ENCODE measurements at places on chromosomes 3 and 15.

GRCh38 chr3:138549179-138549977, 44.7 kb downstream of the CEP70 start:
- no peak for DNase-seq

GRCh38 chr15:80659375-80659774, 35.7 kb upstream of the ABHD17C start:
- DNase-seq: no peak

- no peak for DNase-seq
Observed at GRCh38 chr3:192367616-192368015, 359.7 kb downstream of the FGF12 start.

DNA sequence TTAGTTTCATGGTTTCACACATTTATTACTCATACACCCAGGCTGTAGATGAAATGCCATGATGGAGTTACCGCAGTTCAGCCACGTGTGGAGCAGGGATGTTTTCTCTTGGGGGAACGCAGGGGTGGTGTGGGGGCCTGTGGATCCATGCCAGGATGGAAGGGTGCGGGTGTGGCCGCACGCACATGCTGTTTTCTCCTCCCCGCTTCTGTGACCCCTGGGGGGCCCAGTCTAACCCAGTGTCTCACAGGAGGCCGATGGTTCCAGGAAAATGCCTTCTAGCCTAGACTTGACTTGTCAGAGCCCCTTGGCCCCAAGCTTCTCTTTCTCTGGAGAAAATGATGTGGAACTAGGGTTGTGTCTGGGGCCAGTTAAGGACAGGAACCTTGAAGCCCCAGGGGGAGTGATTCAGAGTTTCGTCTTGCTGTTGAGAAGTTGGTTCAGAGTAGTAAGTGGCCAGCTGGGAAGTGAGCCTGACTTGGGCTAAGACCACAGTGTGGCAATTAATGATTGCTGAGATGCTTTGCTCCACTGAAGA, 240.4 kb upstream of the BHLHE40 start:
- no peak for DNase-seq

GRCh38 chr15:80233581-80233980, 18.4 kb downstream of the CTXND1 start:
- no peak for DNase-seq

DNA sequence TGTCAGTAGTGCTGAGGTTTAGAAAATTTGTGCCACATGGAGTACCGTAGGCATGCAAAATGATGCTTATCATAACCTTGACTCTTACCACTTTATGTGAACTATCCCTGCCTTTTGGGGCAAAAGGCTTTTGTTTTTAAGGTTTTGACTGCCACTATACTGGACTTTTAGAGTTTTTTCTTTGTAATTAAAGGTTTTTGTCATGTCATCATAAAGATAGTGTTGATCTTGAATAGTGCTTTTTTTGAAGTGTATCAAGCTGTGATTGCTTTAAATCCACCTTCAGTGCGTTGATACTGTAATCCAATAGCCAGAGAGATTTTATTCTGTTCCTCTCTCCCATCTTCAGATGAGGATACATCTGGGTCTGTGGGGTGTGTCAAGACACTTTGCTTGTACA, 172.9 kb downstream of the ITPR1 start:
- DNase-seq: no peak

DNA sequence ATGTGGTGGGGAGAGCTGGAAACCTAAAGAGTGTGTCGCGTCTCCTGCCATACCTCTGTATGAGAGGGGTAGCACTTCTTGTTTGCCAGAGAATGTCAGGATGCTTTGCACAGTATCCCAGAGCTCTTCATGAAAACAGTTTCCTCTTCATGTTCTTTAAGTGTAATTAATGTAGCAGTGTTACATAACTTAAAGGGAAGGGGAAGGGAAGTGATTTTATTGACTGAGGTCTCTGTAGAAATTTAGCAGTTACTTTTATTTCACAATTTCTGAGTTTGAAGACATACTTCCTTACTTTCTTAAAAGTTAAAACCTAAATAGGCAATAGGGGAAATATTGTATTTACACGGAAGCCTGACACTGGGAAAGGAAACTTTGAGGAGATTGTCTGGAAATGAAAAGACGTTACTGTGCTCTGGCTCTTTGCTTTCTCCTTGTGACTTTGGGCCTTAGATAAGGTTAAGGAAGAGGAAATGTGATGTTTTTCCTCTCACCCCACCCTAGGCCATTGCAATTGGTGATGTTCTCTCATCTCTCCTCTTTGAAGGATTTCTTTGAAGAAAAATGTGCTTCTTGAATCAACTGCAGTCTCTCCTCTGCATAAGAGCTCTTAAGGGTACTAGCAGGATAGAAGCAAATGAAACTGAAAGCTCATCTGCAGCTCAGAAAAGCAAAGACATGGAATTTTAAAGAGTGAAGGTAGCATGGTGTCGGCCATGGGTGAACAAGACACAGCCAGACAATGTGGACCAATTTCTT, 6.0 kb downstream of the NXPE3 start:
- no peak for DNase-seq

- no peak for DNase-seq
Observed at GRCh38 chr3:152243721-152244516, 24.8 kb upstream of the MBNL1 start.

- no peak for DNase-seq
Observed at GRCh38 chr3:54355800-54356199, 233.4 kb downstream of the CACNA2D3 start.

- no peak for DNase-seq
Observed at GRCh38 chr3:103672346-103672745, 1237.5 kb downstream of the ZPLD1 start.

GRCh38 chr3:99536555-99537314, 101.7 kb upstream of the COL8A1 start:
- no peak for DNase-seq
